Liver (tissue), 10 donors: ENCODE measurements at places on chromosomes 1 and 21.
A peak's percentile ranks its signal among the peaks of the same experiment; 100 is the strongest.

DNA sequence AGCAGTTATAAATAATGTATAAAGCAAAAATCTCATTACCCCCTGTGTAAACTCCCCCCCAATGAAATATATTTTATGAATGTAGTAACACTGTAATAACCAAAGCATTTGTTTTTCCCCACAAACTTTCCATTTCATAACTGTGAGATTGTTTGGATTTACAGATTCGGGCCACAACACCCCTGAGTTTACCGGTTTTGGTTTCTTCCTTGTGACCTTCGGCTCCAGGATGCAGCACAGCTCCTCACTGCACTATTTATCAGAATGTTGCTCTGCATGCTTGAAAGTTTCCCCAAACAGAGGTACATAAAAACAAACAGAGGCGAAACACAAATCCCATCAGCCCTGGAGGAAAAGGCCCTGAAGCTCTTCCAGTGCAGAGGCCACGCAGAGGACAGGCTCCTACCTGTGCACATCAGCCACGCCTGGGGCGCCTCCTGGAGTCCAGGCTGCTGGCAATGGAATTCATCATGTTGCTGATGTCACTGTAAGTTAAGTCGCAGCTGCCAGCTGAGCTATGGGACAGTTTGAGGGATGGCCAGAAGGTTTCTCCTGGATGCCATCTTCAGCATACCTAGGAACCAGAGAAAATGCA is 122.0 kb downstream of the LMO4 start:
- H3K27me3 ChIP-seq = no peaks in the 10 kb centered on the region
- DNase-seq = no peak
- H3K4me1 ChIP-seq = no peaks in the 10 kb centered on the region
- H3K27ac ChIP-seq = no peak overlapping the region

DNA sequence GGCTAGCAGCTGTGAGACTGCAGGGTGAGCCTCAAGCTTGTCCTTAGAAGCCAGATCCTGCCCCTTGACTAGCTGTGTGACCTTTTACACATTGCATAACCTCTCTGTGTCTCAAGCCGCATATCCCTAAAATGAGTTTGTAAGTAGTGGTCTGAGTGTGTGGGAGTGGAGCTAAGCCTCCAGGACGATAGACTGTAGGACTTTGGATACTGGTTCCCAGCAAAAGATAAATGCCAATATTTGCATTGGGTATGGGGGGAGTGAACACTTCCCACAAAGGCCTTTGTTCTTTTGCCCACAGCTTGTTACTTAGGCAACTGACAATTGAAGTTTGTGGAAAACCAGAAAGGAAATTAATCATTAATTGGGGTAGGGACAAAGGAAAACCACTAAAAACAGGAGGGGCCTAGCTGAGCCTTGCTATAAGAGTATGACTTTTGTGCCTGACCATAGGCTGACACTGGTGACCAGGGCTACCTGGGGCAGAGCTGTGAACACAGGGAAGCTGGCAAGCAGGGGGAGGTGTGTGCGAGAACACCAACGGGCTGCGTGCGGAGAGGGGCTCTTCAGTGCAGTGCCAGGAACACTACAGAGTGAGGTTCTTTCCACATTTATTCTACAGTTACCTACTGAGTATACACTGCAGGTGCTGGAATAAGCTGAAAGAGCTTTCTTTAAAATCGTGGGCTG is 102.4 kb upstream of the ETV3 start:
- H3K36me3 ChIP-seq = no peaks in the 10 kb centered on the region
- H3K27ac ChIP-seq = no peak overlapping the region
- peaks cover 6% of the 10 kb centered on the region for H3K4me1 ChIP-seq
- DNase-seq = peak; percentile 45
- no peak overlapping the region for H3K4me3 ChIP-seq
- H3K27me3 ChIP-seq = no peaks in the 10 kb centered on the region

DNA sequence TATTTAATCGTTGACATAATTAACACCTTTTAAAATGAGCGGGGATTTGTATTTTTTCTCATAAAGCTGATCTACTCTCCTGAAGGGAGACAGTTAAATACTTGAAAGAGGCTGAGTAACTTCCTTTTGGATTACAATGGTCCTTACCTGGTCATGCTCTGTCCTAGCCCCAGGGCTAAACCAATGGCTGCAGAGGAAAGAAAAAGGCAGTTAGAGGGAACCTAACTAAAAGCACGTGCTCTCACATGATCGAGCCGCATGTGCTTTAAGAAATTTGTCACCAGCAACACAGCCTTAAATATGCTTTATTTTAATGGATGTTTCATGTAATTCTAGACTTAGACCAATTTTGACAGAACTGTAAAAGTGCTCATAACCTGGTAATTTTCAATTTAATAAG is 132.7 kb downstream of the GPATCH2 start:
- no peaks in the 10 kb centered on the region for H3K4me1 ChIP-seq
- H3K4me3 ChIP-seq = no peak overlapping the region
- no peak overlapping the region for H3K27ac ChIP-seq
- DNase-seq = no peak
- peaks cover 3% of the 10 kb centered on the region for H3K36me3 ChIP-seq

DNA sequence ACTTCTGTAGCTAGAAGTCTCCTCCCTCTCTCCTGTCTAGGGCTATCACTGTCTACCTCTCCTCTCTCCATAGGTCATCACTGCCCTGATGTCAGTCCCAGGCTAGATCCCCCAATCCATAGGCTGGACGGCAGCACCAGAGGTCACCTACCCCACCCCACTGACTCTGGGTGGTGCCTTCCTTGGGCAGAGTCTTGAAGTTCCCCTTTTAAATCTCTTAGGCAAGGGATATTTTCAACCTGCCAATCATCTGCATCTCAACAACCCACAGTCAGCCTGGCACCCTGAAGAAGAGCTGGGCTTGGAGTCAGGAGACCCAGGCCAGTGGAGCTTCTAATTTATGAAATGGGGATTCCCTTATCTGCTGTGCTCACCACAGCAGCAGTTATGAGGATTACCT is 13.2 kb downstream of the MYBPH start:
- no peak overlapping the region for H3K27ac ChIP-seq
- H3K4me3 ChIP-seq = no peak overlapping the region
- no peaks in the 10 kb centered on the region for H3K36me3 ChIP-seq
- no peaks in the 10 kb centered on the region for H3K27me3 ChIP-seq
- no peak for DNase-seq

- no peak overlapping the region for H3K4me3 ChIP-seq
- H3K27ac ChIP-seq = peak overlapping the region; percentile 13
- peaks cover 60% of the 10 kb centered on the region for H3K4me1 ChIP-seq
- no peak for DNase-seq
Observed at GRCh38 chr1:57277681-57278080, 146.2 kb downstream of the DAB1 start.

DNA sequence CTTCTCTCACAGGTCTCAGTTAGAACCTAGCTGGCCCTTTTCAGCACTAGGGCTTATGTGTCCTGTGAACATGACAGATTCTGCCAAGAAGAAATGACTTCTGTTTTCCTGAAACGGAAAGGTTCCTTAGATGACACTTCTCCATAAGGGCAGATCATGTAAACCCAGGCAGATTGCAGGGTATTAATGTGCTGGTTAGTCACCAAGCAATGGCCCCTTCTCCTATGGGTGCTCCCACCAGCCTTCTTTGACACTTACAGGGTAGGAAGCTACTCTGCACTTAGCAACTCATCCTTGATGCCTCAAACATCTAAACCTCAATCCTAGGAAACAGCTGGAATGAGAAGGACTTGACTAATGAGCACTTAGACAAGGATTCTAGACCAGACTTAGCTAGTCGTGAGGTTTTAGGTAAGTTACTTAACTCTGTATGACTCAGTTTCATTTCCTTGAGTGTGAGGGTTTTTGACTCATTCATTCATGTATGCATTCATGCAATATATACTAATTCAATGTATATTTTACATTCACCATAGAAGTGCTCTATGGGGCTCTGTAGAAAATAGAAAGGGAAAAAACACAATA is 74.1 kb upstream of the PLXNA2 start:
- no peaks in the 10 kb centered on the region for H3K36me3 ChIP-seq
- no peak for DNase-seq
- H3K4me1 ChIP-seq = no peaks in the 10 kb centered on the region

DNA sequence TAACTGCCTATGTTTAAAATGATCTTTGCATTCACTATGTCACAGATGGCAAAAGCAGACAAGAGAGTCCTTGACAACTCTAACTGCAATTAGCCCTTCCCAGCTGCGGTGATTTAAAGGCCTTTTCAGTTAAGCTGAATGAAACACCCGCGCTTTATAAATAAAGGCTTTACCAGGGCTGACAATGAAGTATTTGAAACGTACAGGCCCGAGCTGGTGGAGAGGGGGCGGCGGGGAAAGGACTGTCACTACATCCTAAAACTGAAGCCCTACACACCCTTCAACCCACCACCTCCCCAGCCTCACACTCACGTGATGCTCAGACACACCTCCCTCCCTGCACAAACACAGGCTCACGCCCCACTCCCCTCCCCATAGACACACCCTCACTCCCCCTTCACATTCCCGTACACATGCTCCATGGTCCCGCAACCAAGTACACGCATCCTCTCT is 45.5 kb downstream of the GRIK3 start:
- H3K4me1 ChIP-seq = no peaks in the 10 kb centered on the region
- no peak for DNase-seq
- no peak overlapping the region for H3K27ac ChIP-seq
- no peaks in the 10 kb centered on the region for H3K36me3 ChIP-seq
- no peak overlapping the region for H3K4me3 ChIP-seq

DNA sequence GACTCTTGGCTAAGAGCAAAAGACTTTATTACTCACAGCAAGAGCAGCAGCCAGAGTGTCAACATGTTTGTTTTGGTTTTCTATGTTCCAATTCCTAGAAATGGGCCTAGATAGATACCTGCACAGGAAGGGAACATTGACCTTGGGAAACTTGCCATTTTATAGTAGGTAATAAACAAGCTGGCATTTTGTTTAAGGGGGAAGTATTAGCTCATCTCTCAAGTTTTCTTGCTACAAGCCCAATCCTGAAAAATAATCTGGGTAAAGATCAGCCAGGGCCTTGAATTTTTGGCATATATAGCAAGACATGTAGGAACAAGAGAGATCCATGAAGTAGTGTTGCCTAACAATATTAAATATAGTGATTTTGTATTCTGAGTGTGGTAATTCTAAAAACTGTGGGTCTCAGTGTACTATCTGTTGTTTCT is 51.4 kb upstream of the RGL1 start:
- no peaks in the 10 kb centered on the region for H3K4me1 ChIP-seq
- H3K27me3 ChIP-seq = no peaks in the 10 kb centered on the region
- no peaks in the 10 kb centered on the region for H3K36me3 ChIP-seq
- DNase-seq = no peak
- H3K27ac ChIP-seq = no peak overlapping the region
- no peak overlapping the region for H3K4me3 ChIP-seq

DNA sequence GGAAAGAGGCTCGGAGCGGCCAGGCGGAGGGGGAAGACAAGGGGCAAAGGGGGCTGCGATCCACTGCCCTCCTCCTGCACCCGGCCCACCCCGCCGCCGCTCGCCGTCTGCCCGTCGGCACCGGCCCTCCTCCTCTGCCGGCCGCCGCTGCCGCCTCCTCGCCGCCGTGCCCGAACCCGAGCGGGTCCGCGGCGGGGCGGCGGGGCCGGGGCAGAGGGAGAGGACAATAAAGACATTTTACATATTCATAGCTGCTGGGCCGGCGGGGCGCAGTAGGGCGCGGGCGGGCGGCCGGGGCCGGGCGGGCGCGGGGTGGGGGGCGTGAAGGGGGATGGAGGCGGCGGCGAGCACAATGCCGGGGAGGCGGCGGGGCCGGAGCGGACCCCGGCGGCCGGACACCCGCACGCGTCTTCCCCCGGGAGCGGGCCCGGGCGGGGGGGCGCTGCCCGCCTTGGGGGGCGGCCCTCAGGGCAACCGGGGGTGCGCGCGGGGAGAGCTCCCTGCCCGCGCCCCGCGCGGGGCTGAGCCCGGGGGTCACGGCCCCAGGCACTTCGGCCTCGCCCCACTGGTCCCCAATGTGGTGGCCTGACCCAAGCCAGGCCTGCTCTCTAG is 546 bp downstream of the POU2F1 start:
- peaks cover 23% of the 10 kb centered on the region for H3K4me1 ChIP-seq
- no peak for DNase-seq
- no peaks in the 10 kb centered on the region for H3K36me3 ChIP-seq

DNA sequence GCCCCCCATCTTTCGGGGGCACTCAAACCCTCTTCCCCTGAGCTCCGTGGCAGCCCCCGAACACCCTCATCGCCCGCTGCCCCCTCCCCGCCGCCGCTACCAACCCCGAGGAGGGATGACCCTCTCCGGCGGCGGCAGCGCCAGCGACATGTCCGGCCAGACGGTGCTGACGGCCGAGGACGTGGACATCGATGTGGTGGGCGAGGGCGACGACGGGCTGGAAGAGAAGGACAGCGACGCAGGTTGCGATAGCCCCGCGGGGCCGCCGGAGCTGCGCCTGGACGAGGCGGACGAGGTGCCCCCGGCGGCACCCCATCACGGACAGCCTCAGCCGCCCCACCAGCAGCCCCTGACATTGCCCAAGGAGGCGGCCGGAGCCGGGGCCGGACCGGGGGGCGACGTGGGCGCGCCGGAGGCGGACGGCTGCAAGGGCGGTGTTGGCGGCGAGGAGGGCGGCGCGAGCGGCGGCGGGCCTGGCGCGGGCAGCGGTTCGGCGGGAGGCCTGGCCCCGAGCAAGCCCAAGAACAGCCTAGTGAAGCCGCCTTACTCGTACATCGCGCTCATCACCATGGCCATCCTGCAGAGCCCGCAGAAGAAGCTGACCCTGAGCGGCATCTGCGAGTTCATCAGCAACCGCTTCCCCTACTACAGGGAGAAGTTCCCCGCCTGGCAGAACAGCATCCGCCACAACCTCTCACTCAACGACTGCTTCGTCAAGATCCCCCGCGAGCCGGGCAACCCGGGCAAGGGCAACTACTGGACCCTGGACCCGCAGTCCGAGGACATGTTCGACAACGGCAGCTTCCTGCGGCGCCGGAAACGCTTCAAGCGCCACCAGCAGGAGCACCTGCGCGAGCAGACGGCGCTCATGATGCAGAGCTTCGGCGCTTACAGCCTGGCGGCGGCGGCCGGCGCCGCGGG is 837 bp downstream of the FOXD3 start:
- no peak overlapping the region for H3K4me3 ChIP-seq
- H3K27ac ChIP-seq = no peak overlapping the region
- no peaks in the 10 kb centered on the region for H3K36me3 ChIP-seq

DNA sequence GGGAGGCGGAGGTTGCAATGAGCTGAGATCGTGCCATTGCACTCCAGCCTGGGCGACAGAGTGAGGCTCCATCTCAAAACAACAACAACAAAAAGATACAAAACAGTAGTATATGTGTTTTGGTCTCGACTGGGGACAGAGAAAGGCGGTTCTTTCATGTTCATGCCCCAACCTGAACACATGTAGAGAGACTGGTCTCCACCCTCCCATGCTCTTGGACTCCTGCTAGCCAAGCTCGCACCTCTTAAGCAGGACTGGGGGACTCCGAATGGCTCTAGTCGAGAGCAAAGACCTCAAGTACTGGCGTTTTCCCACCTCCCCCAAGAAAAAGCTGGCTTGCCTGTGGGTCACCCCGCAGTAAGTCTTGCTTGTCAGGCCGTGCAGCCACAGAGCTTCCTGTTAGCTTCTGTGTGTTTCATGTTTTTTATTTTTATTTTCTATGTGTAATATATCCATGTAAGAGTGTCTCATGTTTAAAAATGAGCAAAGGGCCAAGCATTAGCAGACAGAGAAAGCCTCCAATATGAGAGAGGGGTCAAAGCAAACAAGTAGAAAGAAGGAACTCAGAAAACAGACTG is 91.6 kb downstream of the SCCPDH start:
- no peak for DNase-seq
- H3K27ac ChIP-seq = no peak overlapping the region
- peaks cover 2% of the 10 kb centered on the region for H3K27me3 ChIP-seq
- H3K36me3 ChIP-seq = no peaks in the 10 kb centered on the region
- H3K4me1 ChIP-seq = no peaks in the 10 kb centered on the region
- no peak overlapping the region for H3K4me3 ChIP-seq

GRCh38 chr1:150928286-150928685 is 2.1 kb downstream of the SETDB1 start:
- peaks cover 10% of the 10 kb centered on the region for H3K4me1 ChIP-seq
- no peak overlapping the region for H3K4me3 ChIP-seq
- H3K36me3 ChIP-seq = peaks cover 34% of the 10 kb centered on the region
- DNase-seq = no peak
- H3K27me3 ChIP-seq = no peaks in the 10 kb centered on the region
